CD4-positive, alpha-beta T cell treated with Interleukin-2 at 100 ng/mL for 4 hours (primary cell): ENCODE measurements at places on chromosomes 3 and 15.

GRCh38 chr15:50854601-50855490 is 53.6 kb upstream of the AP4E1 start:
- no peak for DNase-seq

DNA sequence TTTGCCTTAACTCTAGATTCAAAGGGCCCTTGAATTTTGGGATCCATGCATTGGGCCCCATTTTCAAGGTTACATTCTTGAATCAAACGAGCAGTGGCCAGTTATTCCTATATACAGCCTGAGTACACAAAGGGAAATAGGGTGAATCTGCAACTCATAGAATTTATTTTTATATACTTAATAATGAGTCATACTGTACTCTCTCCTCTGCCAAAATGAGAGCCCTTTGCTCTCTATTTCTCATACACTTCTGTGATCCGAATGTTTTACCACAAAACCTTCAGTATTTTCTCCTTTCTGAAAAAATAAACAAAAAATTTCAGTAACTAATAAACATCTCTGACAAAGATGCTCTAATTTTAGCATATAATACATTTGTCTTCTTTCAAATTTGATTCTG is 116.7 kb downstream of the SERPINI1 start:
- DNase-seq = no peak

DNA sequence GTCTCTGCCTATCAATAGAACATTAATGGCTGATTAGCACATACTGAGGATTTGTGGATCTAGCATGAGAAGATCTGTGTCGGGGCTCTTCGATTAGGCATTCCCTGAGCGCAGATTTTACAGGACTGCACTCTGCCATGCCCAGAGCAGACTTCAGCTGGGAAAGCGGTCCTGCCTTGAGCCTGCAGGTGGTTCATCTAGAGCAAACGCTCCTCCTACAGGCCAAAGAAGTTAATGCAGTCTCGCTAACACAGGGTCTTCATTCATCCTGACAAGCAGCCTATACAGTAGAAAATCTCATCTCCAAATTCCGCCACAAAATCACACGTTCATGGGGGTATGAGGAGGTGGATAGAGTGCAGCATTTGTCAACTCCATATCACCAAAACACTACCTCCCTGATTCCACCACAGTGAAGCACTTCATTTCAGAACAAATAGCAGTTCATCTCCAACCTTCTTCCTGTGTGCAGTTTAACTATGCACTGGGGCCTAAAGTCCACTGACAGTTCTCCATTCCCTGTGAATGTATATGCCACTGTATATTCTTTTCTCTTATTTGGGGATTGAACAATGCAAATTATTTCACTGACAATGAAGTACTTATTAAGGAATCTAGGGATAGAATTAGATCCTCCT is 405.8 kb downstream of the IGSF11 start:
- DNase-seq = no peak

GRCh38 chr3:67630666-67631362 is 23.6 kb downstream of the SUCLG2 start:
- DNase-seq = no peak

DNA sequence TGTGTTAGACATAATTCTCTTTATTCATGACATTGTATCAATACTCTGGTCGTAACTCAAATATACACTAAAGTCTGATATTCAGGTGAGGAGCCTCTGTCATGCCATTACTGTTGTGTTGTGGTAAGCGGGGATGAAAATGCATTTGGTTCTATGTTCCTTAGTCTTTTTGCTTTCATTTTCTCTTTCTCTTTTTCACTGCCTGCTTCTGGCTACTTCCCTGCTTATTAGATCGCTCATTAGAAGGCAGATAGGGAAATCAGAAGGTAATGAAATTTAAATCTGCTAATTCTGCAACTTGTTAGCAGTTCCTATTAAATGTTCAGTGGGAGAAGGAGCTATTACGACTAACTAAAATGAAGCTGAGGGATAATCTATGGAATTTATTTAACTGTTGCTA is 345.0 kb downstream of the GRM7 start:
- DNase-seq = no peak

- DNase-seq = no peak
Measured at GRCh38 chr3:14462738-14463137, 60.3 kb downstream of the SLC6A6 start.

GRCh38 chr3:55796533-55796932 is 309.4 kb upstream of the WNT5A start:
- no peak for DNase-seq

- DNase-seq = no peak
Measured at GRCh38 chr3:82053236-82053635, 291.8 kb upstream of the GBE1 start.
